ENCODE measurements at places on chromosomes 12 and 14.

DNA sequence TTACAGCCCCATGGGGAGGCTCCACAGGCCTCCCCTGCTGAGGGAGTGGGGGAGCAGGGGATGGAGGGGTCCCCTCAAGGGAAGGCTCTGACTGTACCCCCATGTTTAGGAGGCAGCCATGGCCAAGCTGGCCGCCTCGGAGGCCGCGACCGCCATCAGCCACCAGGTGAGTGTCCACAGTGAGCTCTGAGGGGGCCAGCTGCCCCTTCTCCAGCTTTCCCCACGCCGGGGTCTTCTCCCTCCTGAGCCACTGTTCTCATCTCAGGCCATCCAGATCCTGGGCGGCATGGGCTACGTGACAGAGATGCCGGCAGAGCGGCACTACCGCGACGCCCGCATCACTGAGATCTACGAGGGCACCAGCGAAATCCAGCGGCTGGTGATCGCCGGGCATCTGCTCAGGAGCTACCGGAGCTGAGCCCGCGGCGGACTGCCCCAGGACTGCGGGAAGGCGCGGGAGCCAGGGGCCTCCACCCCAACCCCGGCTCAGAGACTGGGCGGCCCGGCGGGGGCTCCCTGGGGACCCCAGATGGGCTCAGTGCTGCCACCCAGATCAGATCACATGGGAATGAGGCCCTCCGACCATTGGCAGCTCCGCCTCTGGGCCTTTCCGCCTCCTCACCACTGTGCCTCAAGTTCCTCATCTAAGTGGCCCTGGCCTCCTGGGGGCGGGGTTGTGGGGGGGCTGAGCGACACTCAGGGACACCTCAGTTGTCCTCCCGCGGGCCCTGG, 13.6 kb downstream of the ACADS start:
- no peak for DNase-seq

DNA sequence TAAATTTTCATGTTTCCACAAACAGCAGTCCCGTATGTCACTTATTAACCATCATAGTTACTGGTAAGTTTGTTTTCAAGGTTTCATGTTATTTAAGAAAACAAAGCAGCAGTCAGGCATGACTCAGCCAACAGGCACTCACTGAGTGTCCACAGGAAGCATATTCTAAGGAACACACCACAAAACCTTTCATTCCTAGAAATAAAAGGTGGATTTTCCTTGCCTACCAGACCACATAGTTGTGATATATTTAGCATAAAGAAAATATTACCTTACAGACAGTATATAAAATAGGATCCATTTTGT, 143.3 kb upstream of the AVPR1A start:
- no peak for DNase-seq

- DNase-seq = no peak
Measured at GRCh38 chr12:92021666-92022035, 124.0 kb downstream of the BTG1 start.

DNA sequence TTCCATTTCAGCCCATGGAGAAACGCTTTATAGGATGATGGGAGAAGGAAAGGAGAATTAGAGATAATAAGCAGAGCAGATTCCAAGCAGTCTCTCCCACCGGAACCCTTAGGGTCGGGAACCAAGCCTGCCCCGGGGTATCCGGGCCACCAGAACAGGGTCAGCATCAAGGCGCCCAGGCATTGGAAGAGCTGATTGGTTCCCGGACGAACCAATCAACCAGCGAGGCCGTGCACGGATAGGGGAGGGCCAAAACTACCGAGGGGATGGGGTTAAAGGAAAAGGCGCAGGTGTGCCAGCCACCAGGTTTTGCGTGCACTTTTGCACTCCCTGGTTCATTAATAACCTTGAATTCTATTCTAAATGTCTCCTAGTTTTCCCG, 1.7 kb downstream of the PPM1H start:
- DNase-seq = no peak

DNA sequence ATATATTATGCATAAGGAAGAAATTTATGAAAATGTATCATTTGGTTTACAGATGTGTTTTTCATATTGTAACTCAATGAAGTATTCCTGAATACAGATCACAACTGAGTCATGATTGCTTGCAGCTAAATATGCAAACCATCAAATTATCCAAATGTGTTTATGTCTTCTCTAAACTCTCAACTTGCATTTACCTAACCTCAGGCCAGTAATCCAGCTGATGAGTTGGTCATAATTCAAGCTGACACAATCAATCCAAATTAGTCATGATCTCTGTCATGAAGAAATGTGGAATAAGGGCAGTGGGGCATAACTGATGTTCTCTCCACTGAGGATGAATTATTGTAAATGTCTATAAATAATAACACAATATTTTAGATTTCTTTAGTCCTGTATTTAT, 104.8 kb upstream of the CNTN1 start:
- DNase-seq = no peak

DNA sequence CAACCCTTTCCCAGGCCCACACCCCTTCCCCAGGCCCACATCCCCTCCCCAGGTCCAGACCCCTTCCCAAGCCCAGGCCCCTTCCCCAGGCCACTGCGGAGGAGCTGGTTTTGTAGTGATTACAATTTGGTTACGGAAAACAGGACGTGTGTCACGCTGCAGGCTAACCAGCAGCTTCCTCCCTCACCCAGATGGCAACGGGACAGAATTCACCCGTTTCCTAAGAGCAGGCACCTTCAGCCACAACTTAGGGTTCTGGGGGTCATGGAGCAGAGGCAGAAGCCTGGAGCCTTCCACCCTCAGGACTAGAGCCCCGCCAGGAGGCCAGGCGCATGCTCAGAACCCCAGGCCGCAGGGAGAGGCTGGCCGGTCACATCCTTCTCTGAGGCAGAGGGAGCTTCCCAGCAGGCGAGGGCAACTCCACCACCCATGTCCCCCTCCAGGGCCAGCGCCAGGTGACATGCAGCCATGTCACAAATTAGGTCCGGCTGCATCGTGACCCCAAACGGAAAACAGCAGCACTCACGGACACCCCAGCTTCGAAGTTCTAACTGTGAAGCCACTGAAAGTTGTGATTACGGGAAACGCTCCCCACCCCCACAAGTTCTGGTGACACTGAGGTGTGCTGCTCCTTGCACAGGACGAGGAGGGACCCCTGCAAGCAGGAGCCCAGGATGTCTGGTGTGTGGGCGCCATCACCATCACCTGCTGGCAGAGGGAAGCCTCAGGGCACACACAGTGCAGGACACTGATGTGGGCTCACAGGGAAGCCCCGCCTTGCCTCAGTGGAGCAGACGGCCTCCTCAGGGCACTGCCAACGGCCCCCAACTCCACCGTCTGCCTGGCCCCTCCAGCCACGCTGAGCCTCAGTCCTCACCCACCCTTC, 7.7 kb downstream of the BRF1 start:
- DNase-seq = no peak

- DNase-seq = peak; percentile 66
Measured at GRCh38 chr12:124543052-124543589, 24.3 kb downstream of the NCOR2 start.

GRCh38 chr12:62977418-62977817, 42.5 kb upstream of the PPM1H start:
- no peak for DNase-seq

- DNase-seq = peak; percentile 75
Measured at GRCh38 chr12:110590806-110591326, 7.7 kb upstream of the PPTC7 start.

DNA sequence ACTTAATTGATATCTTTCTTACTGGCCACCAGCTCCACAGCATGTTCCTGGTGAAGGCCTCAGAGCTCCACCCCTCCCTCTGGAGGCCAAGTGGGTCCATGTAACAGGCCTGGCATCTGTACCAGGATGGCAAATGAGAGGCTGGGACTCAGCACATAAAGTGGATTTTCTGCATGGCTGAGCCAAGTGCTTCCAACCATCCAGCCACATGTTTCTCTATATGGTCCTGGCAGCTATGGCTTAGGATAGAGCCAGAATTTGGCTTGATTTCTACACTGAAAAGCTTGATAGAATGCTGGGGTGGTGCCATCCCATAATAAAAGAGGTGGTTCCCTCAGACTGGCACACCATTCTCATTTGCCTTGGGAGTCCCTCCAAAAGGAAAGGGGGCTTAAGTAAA, 94.1 kb downstream of the PAX9 start:
- no peak for DNase-seq

DNA sequence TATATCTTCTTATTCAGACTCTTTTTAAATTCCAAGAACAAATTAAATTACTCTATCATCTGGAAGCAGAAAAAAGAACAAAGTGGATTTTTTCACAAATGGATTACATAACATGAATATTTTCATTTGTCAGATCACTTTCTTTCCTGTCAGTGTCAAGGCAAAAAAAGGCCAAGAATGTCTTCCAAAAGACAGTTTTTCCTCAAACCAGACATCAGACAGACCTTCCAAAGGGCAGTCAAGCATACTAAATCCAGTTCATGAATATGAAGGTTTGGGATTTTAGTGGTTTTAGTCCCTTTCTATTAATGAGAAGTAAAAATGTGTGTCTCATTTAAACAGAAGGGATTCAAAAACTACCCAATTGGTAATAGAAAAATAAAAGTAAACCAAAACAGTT, 336.0 kb downstream of the CEP128 start:
- no peak for DNase-seq

DNA sequence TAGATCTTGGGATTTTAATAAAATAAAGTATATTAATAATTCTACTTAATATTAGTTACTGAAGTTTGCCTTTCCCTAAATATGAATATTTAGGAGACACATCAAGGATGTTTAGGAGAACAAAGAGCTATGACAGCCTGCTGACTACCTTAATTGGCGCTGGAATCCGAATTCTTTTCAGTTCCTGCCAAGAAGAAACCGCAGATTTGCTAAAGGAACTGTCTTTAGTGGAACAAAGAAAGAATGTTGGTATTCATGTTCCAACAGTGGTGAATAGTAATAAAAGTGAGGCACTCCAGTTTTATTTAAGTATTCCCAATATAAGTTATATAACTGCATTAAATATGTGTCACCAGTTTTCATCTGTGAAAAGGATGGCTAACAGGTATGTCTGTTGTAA, 54.5 kb downstream of the MIS18BP1 start:
- no peak for DNase-seq

GRCh38 chr14:33323979-33324378, 385.3 kb downstream of the NPAS3 start:
- DNase-seq = no peak

DNA sequence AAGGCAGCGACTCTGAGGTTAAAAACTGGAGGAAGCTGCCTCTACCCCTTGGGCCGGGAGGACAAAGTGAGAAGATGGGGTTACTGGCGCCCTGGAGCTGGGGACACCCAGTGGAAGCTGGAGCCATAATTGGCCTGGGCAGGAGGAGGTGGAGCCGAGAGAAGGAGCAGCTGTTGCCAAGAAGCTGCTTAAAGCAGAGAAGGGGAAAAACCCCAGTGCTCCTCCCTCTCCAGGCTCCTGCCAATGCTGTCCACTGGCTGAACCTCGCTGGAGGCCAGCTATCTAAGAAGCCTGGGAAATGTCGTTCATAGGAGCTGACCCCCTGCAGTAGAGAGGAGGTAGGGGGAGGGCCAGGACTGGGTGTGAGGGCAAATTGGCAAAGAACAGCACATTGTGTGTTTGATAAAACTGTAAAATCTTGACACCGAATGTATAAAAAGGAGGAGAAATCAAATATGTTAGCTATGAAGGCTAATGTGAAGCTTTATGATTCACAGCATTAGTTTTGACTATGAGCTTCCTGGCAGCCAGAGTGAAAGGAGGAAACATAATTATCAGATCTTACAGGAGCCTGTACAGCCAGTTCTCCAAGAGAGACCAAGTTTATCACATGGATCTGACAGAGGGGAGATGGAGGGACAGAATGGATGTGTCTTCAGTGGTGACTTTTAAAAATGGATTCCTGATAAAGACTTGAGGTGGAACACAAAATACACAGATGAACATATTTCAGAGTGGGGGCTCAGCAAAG, 9.5 kb downstream of the HHIPL1 start:
- DNase-seq = no peak

DNA sequence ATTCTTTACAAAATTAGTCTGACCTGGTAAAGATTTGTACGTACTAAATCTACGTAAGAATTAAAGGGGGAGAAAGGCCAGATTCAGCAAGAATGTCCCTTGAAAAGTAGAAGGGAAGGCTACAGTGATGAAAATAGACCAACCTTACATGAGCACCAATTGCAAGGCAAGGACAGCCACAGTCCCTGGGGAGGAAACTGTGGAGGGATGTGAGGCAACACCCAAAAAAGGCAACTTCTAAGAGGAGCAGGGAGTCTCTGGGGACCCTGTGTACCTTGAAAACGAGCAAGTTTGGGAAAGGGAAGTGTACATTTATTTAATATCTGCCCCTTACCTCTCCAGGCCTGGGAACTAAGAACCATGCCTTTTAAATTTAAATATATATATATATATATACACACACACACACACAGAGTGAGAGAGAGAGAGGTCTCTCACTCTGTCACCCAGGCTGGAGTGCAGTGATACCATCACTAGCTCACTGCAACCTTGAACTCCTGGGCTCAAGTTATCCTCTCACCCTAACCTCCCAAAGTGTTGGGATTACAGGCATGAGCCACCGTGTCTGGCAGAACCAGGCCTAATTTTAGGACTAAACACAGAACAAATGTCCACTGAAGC, 56.4 kb downstream of the TMCC3 start:
- no peak for DNase-seq

DNA sequence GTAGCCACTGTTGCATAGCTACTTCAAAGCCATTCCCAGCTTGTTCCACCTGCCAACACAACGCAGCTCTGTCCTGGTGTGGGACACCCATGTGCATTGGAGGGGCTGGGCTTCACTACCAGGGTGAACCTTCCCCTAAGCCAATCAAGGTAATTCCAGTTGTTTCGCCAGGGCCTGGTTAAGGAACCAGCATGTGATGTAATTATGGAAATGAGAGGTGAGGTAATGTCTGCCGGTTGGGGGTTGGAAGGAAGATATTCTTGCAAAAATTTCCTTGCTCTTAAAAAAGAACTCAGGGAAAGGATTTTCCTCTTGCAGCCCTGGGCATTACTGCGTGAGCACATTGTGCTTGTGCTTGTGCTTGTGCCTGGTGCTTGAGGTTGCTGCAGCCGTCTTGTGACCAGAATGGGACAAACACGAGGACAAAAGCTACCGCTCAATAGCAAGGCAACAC, 14.9 kb downstream of the TUBA1C start:
- DNase-seq = no peak

- no peak for DNase-seq
Measured at GRCh38 chr14:35991356-35991755, 165.2 kb downstream of the BRMS1L start.

GRCh38 chr12:91562476-91562875, 379.9 kb upstream of the DCN start:
- DNase-seq = peak; percentile 40

DNA sequence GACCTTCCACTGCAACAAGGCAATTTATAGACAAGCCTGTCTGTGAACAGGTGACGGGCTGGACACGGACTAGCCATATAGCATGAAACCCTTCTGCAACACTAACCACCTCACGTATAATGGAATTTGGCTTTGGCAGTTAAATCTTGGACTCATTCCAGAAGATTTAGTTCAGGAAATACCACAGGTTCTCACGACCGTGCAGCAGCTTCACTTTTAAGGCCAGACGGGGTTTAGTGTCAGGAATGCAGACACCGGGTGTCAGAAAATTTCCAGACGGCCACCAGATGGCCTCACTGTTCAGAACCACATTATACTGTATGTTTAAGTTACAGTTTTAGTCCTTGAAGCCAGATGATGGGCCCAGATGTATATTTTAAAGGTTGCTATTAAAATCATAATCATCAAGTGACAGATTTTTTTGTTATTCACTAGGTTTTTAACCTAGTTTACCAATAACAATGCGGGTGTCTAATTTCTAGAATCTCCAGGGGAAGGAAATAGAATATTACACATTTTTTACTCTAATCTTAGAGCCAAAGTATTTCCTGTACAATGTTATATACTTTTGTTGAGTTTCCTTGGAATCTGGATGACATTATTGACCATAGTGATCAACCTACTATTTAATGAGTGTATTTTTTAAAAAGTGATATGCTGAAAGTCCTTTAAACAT, 90.5 kb upstream of the TMPO start:
- DNase-seq = peak; percentile 54

All from CD4-positive, alpha-beta T cell treated with Interleukin-1 beta for 1 hour (primary cell).